Occipital lobe (tissue), 3 donors: ENCODE measurements at places on chromosomes 3 and 15.

GRCh38 chr15:98684436-98684835 is 36.1 kb downstream of the IGF1R start:
- no peak for DNase-seq

DNA sequence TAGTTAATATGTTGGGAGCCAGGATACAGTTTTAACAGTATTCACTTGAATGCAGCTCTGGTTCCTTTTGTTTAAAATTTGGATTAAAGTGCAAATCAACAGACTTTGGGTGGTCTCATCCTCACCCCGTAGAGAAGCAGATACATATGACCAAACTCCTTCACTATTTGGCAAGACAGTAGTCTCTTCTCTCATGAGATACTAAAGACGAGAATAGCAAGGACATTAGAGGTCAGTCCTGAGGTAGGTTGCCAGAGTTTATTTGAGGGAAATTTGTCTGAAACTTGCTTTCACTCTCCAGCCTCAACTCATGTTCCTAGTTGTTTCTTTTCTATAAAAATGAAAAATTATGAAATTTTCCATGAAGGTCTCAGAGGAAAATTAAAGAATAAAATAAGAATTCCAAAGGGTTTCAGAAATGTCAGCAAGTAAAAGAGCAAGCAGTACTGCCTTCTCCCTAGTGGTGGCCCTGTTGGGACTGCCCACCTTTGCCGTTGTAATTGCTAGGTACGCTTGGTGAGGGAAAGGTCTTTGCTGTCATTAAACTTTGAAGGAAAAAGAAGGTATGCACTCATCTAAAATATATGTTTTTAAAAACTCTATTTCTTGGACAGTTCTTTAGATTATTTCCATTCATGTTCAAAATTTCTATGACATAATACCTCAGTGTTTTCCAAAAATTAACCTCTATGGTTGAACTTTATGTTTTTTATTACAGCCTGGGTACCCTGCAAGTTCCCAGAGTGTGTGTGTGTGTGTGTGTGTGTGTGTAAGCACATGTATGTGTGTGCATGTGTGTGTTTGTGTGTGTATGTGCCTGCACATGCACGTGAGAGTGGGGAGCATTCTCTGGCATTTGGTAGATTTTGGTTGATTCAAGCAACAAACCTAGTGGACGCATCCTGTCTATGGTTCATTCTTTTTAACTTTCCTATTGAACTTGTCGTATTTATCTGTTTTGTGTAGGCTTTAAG is 111.4 kb downstream of the CMSS1 start:
- no peak for DNase-seq

DNA sequence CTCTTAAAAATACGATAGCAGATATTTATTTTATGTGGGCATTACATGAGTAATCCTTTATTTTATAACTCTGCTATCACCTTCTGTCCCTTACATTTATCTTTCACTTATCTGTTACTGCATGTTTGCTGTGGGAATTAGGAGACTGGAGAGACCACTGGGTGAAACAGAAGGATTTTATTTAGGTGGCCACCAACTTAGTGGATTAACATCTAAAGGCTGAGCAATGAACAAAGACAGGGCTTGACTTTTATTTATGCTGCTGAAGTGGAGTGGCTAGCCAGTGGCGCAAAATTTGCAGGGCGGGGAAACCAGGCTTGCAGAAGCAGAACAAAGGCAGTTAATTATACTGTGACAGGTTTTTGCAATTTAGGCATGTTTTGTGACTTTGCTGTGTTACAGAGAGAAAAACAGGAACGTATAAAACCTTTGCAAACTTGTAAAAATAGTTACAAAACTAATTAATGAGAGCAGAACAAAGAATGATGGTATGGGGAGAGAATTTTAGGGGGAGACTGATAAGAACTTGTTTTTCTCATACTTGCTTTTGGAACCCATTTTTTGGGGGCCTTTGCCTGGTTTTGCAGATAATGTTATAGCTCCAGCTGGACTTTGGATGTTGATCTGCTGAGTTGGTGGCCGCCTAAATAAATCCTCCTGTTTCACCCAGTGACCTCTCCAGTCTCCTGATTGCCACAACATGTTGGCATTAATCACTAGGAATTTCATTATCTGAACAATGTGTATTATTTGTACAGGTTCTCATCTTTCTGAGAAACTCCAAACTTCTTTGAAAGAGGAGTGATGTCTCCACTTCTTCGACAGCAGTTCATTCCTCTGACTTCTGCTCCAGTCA is 18.0 kb downstream of the KLHL24 start:
- no peak for DNase-seq

- DNase-seq = peak; percentile 7
Measured at GRCh38 chr15:45333550-45333949, 44.8 kb downstream of the GATM start.

GRCh38 chr3:21691036-21691435 is 60.0 kb downstream of the ZNF385D start:
- DNase-seq = no peak

DNA sequence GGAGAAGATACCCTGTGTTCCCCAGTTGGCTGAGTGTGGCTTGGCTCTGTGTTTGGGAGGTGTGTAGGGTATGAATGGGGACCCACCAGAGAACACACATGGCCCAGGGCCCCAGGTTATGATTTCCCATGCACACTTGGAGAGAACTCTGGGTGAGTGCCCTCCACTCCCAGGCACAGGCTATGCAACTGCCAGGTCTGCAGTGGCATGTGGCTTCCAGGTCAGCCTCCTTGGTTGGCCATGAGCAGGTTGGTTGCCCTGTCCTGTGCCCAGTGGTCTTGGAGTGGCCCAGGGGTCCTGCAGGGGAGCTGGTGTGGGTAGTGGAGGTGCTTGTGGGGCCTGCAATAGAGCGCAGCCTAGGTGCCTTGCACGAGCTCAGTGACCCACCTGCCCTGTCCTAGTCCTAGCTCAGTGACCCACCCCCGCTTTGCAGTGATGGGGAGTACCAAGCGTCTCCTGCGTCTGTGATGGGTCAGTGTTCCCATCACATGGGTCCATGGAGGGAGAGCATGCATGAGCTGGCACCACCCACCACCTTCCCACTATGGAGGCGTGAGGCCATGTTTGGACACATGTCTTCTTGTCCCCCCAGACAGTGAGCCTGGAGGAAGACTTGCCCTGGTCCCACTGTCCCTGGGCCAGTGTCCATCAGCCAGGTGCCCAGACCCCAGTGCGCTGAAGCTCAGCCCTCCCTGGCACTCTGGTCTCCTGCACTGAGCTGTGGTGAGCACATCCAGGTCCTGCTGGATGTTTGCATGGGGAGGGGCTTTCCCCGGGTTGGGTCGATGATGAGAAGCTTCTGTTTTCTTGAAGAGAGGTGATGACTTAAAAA is 217.3 kb downstream of the SNRPN start:
- no peak for DNase-seq

- no peak for DNase-seq
Measured at GRCh38 chr3:157543501-157544035, 40.4 kb upstream of the VEPH1 start.

DNA sequence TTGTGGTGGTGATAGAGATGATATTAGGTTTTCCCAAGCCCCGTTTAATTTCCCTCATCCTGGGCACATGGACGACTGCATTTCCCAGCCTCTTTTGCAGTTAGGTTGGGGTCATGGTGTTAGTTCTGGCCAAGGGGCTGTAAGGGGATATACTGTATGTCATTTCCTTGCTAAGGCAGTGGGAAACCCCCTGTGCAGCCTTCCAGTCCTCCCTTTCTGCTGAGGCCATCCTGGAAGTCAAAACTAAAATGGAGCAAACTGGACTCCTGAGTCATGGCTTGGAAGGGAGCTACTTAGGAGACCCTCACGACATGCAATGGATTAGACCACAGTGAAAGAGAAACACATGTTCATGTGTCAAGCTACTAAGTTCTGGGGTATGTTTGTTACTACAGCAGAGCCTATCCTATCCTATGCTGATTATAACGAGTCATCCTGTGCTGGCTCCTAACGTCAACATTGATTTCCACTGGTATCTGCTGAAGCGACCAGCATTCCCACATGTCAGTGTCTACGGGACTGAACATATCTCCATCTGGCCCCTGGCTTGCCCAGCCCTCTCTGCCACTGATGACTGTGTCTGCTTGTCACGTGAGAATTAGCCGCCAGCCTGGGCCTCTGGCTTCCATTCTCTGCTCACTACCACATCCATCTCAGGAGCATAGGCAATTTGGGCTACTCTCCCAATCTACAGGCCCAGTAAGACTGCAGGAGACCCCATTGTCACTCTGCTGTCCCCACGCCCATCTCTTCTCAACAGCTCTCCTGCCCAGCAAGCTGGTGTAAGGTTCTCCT is 85.6 kb upstream of the MEF2A start:
- DNase-seq = no peak

DNA sequence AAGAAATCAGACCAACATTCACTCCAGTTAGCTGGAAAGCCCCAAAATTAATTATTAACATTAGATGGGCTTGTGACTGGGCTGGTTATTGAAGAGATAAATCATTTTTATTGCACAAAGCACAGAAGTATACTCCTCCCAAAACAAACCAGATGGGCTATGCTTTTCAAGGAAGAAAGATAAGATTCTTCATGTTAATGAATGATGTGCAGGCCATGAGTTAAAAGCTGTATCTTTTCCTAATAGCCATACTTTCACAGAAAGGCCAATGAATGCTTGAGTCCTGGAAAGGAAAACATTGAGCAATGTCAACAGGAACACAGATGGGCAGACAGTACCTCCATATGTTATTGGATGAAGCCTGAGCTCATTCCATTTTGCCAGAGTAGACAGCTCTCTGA is 55.4 kb downstream of the OCA2 start:
- DNase-seq = no peak

GRCh38 chr3:16249336-16249735 is 15.4 kb downstream of the DPH3 start:
- no peak for DNase-seq

- no peak for DNase-seq
Measured at GRCh38 chr3:102471491-102471890, 36.7 kb downstream of the ZPLD1 start.

GRCh38 chr15:57550640-57551039 is 41.1 kb upstream of the MYZAP start:
- DNase-seq = no peak

DNA sequence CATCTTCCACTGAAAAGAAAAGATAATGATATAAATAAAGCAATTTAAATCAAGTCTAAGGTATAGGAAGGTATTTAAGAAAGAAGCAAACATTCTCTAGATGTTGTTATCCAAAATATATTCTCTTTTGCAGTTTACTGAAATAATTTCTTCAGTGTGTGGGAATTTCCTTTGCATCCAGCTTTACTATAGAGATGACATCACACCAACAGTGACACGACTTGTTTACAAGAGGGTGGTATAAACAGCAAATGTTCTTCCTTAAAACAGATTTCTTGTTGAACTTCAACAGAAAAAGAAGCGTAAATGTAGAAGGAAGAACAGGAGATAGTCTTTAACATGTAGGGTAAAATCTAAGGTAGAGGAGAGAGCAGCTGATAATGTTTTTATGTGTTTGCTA is 202.5 kb downstream of the ROBO2 start:
- no peak for DNase-seq

DNA sequence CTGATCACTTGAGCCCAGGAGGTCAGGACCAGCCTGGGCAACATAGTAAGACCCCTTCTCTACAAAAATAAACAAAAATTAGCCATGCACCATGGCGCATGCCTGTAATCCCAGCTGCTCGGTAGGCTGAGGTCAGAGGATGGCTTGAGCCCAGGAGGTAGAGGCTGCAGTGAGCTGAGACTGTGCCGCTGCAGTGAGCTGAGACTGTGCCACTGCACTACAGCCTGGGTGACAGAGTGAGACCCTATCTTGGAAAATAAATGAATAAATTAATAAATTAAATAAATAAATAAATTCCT is 10.8 kb downstream of the SHISA5 start:
- no peak for DNase-seq

- no peak for DNase-seq
Measured at GRCh38 chr3:122253581-122253980, 70.1 kb downstream of the CASR start.

DNA sequence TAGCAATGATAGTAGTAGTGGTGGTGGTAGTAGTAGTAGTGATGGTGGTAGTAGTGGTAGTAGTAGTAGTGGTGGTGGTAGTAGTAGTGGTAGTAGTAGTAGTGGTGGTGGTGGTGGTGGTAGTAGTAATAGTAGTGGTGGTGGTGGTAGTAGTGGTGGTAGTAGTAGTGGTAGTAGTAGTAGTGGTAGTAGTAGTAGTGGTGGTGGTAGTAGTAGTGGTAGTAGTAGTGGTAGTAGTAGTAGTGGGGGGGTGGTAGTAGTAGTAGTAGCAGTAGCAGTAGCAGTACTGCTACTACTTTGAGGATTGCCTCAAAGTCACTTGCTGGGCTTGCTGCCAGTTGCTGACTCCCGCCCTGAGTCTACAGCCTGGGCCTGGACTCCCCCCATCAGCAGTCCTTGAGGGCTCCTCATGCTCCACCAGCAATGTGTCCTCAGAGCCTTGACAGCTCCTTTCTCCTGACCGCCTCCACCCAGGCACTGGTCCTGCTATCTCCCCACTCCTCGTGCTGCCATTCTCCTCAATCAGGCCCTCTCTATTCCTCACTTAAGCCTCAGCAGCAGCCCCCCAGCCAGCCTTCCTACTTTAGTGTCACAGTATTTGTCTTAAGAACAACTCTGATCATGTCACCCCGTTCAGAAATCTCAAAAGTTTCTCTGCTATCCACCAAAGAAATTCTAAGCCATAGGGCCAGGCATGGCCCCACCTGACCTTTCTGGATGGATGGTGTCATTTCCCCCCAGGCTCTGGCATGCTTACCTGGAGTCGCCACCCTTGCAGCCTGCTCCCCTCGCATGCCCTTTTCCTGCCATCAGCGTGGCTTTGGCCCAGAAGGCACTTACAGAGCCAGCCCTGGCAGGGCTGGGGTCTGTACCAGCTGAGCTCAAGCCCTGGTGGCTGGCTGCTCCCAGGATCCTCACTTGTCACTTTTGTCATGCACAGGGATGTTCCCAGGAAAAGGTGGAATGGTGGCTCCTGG is 45.6 kb downstream of the DLEC1 start:
- no peak for DNase-seq

DNA sequence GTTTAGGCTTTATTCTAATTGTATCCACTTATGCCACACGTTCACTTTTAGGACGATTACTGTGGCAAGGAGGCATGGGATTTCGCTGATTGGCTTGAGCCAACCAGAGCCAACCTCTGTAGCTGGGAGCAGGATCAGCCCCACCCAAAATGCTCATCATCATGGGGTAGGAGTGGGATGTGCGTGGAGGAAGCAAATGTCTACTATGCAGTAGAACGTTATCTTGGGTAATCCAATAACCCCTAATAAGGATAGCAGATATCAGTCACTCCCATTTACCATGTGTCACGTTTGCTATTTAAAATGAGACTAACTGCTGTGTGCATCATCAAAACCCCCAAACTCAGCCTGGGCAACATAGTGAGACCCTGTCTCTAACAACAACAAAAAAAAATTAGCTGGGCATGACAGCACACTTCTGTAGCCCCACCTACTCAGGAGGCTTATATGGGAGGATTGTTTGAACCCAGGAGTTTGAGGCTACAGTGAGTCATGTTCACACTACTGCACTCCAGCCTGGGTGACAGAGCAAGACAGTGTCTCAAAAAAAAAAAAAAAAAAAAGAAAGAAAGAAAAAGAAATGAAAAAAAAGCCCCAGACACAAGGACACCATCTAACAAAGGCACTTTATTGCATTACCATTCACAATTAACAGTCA is 17.8 kb upstream of the ITGB5 start:
- DNase-seq = no peak

- no peak for DNase-seq
Measured at GRCh38 chr3:134014270-134014669, 15.5 kb downstream of the SLCO2A1 start.

- no peak for DNase-seq
Measured at GRCh38 chr15:64519897-64520296, 59.5 kb downstream of the ZNF609 start.

- DNase-seq = no peak
Measured at GRCh38 chr15:39663704-39664250, 82.9 kb downstream of the THBS1 start.
